ENCODE measurements at places on chromosomes 11 and 22. TPM values are rescaled to one million over a fixed set of nuclear protein-coding genes. Genes with fewer than 3 reads are reported as not detected.

Gene ME3
- 17.2 TPM for total RNA-seq

Gene TSSK2
- total RNA-seq: not detected

Gene RIMBP3B
- total RNA-seq: 0.24 TPM

Gene TMEM218
- 22.4 TPM for total RNA-seq

Gene GTSE1
- total RNA-seq: 30.0 TPM

Measured in A549 treated with GW870086 at 1 μM for 4 hours (cell line).